ENCODE measurements at places on chromosomes 16 and 17. TPM values are rescaled to one million over a fixed set of nuclear protein-coding genes. Genes with fewer than 3 reads are reported as not detected.
A peak's percentile ranks its signal among the peaks of the same experiment; 100 is the strongest.

The CD79B gene
- 0.29 TPM for total RNA-seq

The MYH8 gene
- not detected for total RNA-seq

The SOX15 gene
- 7.3 TPM for total RNA-seq

The SOST gene
- total RNA-seq, result not detected

The DNAI2 gene
- 2.1 TPM for total RNA-seq

The NDUFAF8 gene
- 1.8 TPM for total RNA-seq

The WFIKKN2 gene
- total RNA-seq, result 6.0 TPM

The SBK1 gene
- total RNA-seq, result 0.64 TPM

The OR1A1 gene
- total RNA-seq, result not detected

The DPEP2 gene
- total RNA-seq, result 0.83 TPM

The KRT14 gene
- not detected for total RNA-seq

The FGF11 gene
- 17.9 TPM for total RNA-seq

The CCL8 gene
- total RNA-seq, result not detected

The PRSS33 gene
- total RNA-seq, result 0.21 TPM

The AARSD1 gene
- 25.2 TPM for total RNA-seq

The MLYCD gene
- 8.2 TPM for total RNA-seq

The MPV17L gene
- total RNA-seq, result 4.7 TPM

The SMPD3 gene
- total RNA-seq, result 1.2 TPM

GRCh38 chr17:79137789-79138165 is 63.2 kb downstream of the ENGASE start:
- DNase-seq, result no peak

GRCh38 chr16:69784586-69784985 is 22.5 kb downstream of the WWP2 start:
- DNase-seq, result no peak

GRCh38 chr16:47043200-47043599 is 69.7 kb upstream of the DNAJA2 start:
- no peak for DNase-seq

- no peak for DNase-seq
These were observed 44.8 kb upstream of the CDRT4 start for GRCh38 chr17:15512071-15512709.

- DNase-seq, result no peak
These were observed 49.6 kb downstream of the MGAT5B start for GRCh38 chr17:76917829-76918228.

DNA sequence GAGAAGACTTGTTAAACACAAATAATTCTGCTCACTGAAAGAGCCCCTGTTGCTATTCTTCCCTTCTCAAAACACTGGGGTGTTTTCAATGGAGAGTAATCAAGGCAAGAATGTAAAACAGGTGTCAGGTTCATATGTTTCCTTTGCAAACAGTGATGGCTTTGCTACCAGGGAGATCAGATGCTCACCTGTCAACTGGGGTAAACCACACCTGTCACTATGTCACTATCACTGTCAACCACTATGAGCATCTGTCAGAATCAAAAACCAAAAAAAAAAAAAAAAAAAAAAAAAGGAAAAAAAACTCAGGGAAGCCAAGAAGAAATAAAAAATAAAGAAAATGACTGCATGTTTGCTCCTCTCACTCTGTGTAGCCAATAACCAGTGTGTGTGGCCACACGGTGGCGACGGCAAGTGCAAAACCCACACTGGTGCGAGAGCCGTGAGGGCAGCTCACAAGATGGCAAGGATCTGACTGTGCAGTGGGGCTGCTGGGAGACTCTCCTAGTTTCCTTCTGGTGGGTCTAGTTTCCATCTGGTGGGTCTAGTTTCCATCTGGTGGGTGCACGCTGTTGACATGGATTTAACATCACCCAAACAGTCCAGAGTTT is 22.7 kb downstream of the USP22 start:
- DNase-seq, result no peak

- DNase-seq, result no peak
These were observed 48.0 kb downstream of the SHCBP1 start for GRCh38 chr16:46573008-46573833.

GRCh38 chr17:28959471-28959871 is 8.2 kb upstream of the PHF12 start:
- no peak for DNase-seq

DNA sequence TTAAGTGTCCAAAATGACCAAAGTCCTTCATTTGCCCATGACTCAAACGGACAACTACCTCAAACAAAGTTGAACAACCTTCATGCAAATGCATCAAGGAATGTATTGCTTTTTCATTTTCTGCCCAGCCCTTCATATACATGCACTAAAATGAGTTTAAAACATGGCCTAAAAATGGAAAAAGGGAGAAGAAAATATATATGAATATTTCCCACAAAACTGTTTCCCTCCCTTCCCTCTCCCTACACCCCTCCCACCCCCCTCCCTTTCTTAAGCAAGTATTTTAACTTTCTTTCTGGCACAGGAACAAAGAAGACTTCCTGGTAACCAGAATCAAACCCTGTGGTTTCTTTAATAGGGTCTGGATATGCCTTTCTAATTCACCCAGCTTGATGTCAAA is 5.5 kb upstream of the FBXL20 start:
- DNase-seq, result no peak

DNA sequence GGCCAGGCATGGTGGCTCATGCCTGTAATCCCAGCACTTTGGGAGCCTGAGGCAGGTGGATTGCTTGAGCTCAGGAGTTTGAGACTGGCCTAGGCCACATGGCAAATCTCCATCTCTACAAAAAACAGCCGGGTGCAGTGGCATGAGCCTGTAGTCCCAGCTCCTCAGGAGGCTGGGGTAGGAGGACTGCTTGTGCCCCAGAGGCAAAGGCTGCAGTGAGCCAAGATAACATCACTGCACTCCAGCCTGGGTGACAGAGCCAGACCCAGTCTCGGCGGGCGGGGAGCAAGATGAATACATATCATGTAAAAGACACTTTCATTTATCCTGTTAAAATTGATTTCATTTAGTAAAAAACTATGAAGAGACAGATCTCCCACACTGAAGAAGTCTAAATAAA is 54.6 kb downstream of the CREBBP start:
- DNase-seq, result no peak

- no peak for DNase-seq
These were observed 13.3 kb upstream of the PITPNM3 start for GRCh38 chr17:6569370-6570285.

GRCh38 chr17:79023886-79024771 is at the start of gene C1QTNF1:
C1QTNF1 (plus strand) TSS chr17:79024169; CDS start chr17:79043969, 19,800 bp downstream.
- DNase-seq, result peak; percentile 62

GRCh38 chr16:86476956-86477534 is 33.3 kb upstream of the FOXF1 start:
- DNase-seq, result no peak

GRCh38 chr17:50551433-50551815 is 4.5 kb downstream of the SPATA20 start:
- no peak for DNase-seq

GRCh38 chr17:77440560-77440981 is 299.8 kb downstream of the SEC14L1 start:
- no peak for DNase-seq

DNA sequence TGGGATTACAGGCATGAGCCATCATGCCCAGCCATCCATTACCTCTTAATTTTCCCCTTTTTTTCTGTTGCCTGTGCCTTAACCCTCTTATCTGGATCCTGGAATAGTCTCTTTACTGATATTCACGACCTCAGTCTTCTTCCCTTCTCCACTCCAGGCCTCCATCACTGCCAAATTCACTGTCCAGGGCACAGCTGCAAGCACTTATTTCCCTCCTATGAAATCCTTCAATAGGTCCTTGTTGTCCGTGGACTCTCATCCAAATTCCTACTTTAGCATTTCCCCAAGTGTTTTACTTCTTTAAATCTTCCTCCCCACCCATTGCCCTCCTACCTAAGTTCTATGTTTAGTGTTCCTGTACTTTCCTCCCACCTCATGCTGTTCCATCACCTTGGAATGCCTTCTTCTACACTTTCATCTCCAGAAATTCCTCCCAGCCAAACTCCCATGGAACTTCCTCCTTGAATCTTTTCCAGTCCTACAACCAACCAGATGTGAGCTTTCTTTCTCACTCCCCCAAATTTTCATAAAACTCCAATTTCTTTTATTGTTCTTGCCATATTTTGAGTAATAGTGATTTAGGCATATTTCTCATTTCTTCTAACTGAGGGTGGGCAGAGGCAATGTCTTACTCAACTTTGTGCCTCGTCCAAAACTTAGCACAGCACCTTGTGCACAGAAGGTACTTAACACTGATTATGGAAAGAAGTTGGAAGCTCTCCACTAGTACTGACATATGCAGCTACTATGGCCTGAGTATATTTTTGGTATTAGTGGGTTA is 35.3 kb downstream of the FAM20A start:
- peak; percentile 41 for DNase-seq

GRCh38 chr16:22638393-22639206 is 127.9 kb downstream of the NPIPB5 start:
- DNase-seq, result no peak

DNA sequence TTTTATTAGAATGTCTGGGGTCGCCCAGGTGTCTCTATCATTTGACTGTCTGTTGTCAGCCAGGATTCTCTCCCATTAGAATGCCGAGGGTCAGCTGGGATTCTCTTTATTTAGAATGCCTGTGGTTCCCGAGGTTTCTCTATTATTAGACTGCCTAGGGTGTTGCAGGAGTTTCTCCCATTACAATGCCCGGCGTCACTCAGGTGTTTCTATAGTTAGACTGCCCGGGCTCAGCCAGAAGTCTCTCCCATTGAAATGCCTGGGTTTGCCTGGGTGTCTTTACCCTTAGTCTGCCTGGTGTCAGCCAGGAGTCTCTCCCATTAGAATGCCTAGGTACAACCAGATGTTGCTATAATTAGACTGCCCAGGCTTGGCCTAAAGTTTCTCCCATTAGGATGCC is 2252.0 kb downstream of the TP53TG3F start:
- no peak for DNase-seq

DNA sequence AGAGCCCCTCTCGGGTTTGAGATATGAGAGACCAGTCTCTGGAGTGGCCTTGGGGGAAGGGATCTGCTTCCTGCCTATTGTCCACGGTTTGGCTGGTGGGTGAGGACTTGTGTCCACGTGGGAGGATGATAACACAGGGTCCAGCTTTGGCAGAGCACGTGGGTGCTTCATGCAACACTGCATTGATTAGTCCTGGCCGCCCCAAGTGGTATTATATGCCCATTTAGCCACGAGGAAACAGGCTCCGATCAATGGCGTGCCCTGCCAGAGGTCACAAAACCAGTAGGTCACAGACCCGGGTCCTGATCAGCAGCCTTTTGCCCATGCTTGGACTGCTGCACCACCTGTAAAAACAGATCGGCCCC is 141.6 kb downstream of the RGS9 start:
- DNase-seq, result no peak

- no peak for DNase-seq
These were observed 633 bp upstream of the NOL3 start for GRCh38 chr16:67169642-67170167.

DNA sequence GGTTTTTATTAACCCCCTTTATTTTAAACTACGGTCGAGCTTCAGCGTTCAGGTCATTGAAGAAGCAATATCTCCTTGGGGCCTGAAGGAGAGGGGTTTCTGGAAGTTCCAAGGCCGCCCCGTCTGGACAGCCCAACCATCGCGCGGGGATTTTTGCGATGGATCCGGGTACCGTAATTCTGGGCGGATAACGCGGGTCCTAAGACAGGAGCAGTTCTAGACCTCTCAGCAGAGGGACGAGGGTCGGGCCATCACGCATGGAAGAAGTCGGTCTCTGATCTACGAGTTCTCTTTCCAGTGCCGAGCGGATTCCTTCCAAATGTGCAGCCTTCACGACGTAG is 3.6 kb downstream of the BORCS6 start:
- no peak for DNase-seq

- no peak for DNase-seq
These were observed 413.0 kb downstream of the CPPED1 start for GRCh38 chr16:12390644-12391043.

DNA sequence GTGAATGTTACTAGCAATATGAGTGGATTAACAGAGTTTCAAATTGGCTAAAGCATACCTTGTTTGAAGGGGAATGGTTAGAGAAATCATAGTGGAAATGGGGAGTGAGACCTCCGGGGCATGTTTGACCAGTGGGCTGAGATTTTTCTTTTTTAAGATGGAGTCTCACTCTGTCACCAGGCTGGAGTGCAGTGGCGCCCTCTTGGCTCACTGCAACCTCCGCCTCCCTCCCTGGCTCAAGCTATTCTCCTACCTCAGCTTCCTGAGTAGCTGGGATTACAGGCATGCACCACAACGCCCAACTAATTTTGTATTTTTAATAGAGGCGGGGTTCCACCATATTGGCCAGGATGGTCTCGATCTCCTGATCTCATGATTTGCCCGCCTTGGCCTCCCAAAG is 9.6 kb downstream of the CDRT15 start:
- no peak for DNase-seq

- no peak for DNase-seq
These were observed 4.5 kb downstream of the AXIN2 start for GRCh38 chr17:65556910-65557348.

Data from uterus (tissue), 4 donors.